Hematopoietic multipotent progenitor cell (in vitro differentiated cells): ENCODE measurements at places on chromosomes 13 and 19. TPM values are rescaled to one million over a fixed set of nuclear protein-coding genes. Genes with fewer than 3 reads are reported as not detected.

- DNase-seq: no peak
These were observed 29.5 kb upstream of the NFIC start for GRCh38 chr19:3336680-3337523.

DNA sequence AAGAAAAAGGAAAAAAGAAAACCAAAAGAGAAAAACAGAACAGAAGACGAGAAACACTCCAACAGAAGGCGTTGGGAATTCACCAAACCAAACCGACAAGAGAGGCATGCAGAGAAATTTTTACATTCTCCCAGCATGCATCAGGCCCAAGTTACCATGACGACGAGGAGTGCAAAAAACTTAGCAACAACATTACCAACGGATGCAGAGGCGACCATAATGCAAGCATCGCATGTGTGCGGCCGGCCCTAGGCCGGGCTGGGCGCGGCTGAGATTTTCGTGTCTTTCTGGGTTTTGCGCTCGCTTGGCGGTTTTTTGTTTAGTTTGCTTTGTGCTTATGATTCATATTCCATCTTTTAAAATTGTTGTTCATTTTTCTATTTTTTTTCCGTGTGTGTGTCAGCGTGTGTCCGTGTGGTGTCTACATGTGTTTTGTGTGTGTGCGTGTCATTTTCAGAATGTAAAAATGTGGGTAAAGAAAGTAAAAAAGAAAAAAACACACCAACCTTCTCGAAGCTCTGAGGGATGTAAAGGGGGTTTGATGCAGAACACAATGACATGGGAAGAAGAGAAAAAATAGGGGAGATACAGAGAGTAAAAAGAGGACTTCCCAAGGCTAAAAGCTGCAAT lies 84.9 kb downstream of the PTPRS start:
- no peak for DNase-seq

GRCh38 chr13:25588336-25589060 lies 216.7 kb downstream of the ATP8A2 start:
- DNase-seq: no peak

DNA sequence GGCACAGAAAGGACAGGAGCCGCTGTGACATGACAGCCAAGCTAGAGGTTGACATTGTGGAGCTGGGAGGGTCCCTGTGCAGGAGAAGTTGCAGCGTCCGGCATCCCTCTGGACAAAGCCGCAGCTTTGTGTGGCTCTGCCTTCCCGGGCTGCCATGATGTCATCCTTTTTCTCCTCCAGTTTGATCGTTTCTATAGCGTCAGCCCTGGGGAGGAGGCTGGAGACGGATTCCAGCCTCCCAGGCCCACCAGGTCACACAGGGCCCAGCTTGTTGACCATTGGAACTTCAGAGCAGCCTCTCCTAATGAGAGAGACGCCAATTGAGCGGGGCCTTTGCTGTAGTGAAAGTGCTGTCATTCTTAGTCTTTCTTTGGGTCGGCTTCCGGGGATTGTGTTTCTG lies 3.8 kb upstream of the KCNJ14 start:
- DNase-seq: no peak

- DNase-seq: no peak
These were observed 2.0 kb upstream of the MCOLN1 start for GRCh38 chr19:7520131-7521051.

DNA sequence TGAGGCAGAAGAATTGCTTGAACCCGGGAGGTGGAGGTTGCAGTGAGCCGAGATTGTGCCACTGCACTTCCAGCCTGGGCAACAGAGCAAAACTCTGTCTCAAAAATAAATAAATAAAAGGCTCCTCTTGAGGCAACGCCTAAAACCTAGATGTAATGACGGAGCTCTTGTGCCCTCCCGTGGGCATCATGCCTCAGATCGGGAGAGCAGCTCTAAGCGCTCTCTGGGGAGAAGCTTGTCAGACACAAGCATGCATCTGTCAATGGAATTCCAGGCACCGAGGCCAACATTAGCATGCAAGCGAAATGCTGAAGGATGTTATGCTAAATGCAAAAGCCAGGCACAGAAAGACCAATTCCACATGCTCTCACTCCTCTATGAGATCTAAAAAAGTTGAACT lies 45.6 kb upstream of the MRI1 start:
- no peak for DNase-seq

DNA sequence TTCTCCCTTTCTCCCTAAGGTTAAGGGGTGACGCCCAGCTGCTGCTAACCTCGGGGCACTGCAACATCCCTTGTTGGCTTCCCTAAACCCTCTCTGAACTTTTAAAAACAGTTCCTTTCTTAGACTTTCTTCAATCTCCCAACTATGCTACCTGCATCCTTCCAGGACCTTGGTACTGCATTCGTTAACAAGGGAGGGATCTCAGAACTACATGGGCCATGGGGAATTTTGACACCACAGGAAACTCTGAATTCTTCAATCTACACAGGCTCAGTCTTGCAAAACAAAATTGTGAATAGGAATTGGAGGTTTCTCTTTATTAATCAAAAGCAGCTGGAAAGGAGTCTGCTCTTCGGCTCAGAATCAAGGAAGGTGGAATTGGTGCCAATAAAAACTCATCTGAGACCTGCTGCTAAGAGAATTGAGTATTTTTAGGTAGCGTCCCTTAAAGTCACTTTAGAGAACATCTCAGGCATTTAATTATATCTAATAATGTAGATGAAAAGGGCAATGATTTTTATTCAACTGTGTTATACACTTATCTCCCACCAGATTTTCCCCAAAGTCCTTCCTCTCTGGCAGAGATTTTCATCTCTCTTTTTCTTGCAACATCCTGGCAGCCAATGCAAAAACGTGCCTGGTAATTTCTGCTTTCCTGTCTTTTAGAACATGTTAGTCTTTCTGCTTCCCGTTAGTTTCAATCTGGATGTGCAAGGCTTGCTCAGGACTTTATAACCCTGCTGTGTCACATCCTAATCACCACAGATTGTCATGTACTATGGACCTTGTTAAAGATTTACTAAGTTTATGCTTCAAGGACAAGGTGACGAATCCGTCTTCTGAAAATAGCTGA lies 69.1 kb upstream of the SLC15A1 start:
- no peak for DNase-seq

DNA sequence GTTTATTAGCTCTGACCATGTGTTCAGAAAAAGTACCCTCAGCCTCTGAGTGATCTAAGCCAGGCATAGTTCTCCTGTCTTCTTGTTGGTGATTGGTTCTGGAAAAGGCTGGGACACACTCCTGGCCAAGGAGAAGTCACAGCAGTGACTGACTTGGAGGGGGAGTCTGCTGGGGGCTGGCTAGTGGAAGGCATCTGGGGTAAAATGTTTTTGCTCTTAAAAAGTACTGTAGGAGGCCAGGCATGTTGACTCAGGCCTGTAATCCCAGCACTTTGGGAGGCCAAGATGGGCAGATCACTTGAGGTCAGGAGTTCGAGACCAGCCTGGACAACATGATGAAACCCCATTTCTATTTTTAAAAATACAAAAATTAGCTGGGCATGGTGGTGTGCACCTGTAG lies 21.7 kb downstream of the FAM187B start:
- DNase-seq: no peak

DNA sequence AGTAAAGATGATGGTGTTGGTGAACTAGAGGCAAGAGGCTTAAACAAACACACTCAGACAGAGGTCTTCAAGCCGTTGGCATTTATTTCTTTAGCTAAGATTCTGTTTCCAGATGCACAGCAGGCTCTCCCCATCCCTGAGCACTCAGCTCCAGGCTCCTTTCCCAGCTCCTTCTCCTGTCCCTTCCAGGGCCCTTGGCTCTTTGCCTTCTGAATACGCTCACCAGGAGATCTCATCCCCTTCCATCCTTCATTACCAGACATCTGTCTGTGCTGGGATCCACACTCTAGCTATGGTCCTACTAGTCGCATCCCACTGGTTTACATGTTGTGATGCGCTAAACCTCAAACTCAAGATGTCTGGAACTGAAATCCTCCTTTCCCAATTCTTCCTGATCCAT lies 25.3 kb upstream of the DOCK9 start:
- no peak for DNase-seq

GRCh38 chr13:45823583-45823982 lies 28.0 kb downstream of the SIAH3 start:
- DNase-seq: no peak

DNA sequence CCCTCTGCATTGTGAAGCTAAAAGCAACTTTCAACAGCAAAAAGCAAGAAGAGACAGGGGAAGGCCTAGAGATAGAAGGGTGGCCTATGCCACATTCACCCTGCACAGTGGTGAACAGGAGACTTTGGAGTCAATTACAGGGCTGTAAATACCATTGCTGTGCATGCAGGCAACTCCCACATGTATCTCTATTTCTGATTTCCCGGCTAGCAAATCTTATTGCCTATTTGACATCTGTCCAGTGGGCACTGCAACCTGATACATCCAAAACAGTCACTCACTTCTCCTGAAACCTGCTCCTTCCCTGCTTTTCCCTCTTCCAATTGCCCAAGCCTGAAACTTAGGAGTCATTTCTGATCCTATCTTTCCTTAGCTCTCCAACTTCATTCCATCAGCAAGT lies 13.4 kb downstream of the RUBCNL start:
- DNase-seq: no peak

DNA sequence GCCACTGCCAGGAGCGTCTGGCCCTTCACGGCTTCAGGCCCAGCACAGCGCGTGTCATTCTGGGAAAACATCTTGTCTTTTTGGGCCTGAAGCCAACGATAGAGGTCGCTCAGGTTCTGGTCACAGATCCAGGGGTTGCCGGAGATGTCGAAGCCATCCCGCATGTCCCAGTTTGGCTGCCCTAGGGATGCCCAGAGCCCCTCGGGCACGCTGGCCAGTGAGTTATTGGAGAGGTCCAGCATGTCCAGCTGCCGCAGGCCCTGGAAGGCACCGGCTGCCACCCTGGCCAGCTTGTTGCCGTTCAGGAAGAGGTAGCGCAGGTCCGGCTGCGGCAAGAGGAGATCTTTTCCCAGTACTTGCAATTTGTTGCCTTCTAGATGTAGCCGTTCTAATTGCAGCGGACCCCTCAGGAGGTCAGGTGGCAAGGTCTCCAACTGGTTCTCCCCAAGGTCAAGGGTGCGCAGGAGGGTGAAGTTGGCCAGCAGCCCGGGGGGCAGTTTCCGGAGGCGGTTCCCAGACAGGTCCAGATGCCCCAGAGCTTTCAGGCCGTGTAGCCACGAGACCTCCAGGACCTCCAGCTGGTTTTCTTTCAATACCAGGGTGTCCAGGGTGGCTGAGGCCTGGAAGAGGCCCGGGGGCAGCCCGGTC lies 1.8 kb downstream of the LRG1 start:
- no peak for DNase-seq

Gene PINLYP
- 5.4 TPM for total RNA-seq

Gene TNFSF9
- total RNA-seq: 2.2 TPM

Gene ZNF600
- total RNA-seq: 7.0 TPM

Gene LGALS14
- total RNA-seq: under 0.01 TPM

Gene SLC25A23
- total RNA-seq: 10.8 TPM

Gene TNNT1
- not detected for total RNA-seq

Gene ICAM1
- 15.3 TPM for total RNA-seq

Gene SYNE4
- total RNA-seq: under 0.01 TPM

Gene KLHL26
- 11.0 TPM for total RNA-seq

Gene KIR2DL4
- total RNA-seq: under 0.01 TPM

Gene SERTAD3
- total RNA-seq: 19.1 TPM

Gene KIR3DL2
- under 0.01 TPM for total RNA-seq

Gene SLC25A41
- not detected for total RNA-seq
